ENCODE measurements at places on chromosomes 3 and 15.

- no peak for DNase-seq
Observed at GRCh38 chr3:13325892-13326443, 94.2 kb downstream of the NUP210 start.

GRCh38 chr15:40445421-40445922 is 4.7 kb downstream of the BAHD1 start:
- DNase-seq = no peak

DNA sequence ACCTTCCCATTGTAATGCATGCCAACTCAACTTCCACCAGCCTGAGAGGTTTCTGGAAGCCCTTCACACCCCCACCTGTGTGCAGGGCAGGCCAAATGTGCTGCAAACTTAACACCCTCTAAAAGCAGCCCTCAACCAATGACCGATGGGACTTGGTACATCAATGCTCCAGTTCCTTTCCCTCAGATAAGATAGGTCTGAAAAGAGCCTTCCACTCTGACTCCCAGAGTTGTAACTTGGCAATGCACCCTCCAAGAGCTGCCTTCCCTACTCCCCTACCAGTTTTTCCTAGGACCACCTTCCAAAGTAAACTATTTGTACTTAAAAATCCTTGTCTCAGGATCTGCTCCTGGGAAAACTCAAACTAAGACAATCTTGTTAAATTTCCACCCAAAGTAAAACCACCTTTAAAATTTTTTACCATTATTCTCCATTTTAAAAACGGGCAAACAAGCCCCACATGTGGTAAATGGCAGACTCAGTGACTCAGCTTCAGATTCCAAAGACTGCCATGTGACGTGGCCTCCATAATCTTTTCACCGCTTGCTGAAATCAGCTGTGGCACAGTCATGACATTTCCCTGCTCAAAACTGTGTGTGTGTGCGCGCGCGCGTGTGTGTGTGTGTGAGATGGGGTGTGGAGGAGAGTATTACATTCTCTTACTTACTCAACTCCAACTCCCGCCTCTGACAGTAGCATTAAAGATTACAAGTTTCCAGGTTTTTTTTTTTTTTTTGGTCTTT is 17.2 kb downstream of the RASGRP1 start:
- DNase-seq = no peak

- DNase-seq = no peak
Observed at GRCh38 chr15:69357773-69358771, 56.1 kb upstream of the KIF23 start.

DNA sequence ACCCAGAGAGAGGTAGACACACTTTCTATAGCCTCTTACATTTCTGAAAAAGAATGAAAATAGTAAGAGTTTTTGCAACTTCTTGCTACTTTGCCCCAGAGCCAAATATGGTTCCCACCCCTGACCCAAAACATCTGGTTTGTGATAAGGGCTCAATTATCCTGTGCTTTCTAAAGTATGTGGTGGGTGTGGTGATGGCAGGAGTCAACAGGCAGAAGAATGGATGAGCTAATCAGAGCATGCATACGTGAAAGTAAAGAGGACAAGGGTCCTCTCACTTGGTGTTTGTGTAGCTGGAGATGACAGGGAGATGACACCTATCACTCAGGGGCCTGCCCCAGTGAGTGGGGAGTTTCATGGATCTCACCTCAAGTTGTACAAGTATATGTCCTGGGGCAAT is 19.1 kb downstream of the KBTBD8 start:
- no peak for DNase-seq

All from activated CD8-positive, alpha-beta memory T cell treated with anti-CD3 and anti-CD28 coated beads for 24 hours (primary cell).